ENCODE measurements at places on chromosomes 3 and 15. TPM values are rescaled to one million over a fixed set of nuclear protein-coding genes. Genes with fewer than 3 reads are reported as not detected.

DNA sequence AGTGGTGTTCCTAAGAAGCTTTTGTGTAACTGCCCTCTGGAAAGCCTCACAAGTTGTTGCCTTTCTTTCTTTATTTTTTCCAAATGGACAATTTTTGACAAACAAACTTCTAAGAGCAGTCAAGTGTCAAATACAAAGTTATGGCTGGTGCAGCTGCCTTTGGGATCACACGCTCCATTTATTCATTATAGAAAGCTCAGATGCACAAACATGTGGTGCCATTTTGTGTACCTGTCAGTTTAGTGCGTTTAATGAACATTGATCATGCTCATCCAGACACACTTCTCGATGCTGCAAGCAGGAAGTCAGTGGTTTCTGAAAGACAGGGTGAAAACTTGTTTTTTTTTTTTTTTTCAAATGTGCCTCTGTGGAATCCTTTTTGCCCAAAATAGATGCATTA lies 324.5 kb downstream of the CNTN4 start:
- DNase-seq = no peak

DNA sequence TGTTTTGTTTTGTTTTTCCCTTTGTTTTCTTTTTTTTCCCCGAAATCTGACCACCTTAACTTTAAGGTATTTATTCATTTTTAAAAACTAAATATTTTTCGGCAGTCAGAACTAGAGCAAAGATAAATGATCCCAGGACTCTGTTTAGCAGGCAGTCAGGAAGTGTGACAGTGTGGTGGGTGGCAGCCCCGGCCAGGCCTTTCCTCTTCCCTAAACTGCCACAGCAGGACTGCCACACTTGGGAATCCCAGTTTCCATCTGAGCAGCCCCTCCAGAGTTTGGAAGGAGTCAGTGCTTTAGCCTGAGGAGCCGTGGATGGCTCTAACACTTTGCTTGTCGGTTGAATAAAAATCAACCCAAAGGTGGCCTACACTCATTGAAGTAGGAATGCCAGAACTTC lies 6.9 kb downstream of the CCRL2 start:
- no peak for DNase-seq

DNA sequence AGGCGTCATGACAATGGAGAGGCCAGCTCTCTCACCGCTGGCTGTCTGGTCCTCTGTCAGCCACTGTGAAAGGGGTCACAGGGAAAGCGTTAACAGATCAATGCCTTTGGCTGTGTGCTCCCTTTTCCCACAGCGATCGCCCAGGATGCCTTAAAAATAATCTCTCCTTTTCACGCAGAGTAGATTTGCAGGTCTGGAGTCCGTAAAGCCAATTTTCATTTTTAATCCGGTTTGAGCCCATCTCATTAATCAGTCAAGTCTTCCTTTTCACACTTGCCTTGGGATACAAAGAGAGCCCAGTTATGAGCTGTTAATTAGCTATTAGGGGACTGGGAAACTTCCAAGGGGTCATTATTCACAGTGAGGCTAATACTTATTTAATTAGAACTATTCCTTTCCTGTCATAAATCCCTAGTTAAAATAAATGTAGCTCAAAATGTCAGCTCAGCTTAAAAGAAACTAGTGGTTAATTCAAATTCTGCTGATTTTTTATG lies 104.3 kb upstream of the RASGRP1 start:
- DNase-seq = no peak

- no peak for DNase-seq
Observed at GRCh38 chr3:78496501-78496900, 1271.3 kb downstream of the ROBO1 start.

- no peak for DNase-seq
Observed at GRCh38 chr3:192825216-192825615, 92.4 kb downstream of the MB21D2 start.

GRCh38 chr15:40755812-40756208 lies 756 bp upstream of the RMDN3 start:
- DNase-seq = no peak

DNA sequence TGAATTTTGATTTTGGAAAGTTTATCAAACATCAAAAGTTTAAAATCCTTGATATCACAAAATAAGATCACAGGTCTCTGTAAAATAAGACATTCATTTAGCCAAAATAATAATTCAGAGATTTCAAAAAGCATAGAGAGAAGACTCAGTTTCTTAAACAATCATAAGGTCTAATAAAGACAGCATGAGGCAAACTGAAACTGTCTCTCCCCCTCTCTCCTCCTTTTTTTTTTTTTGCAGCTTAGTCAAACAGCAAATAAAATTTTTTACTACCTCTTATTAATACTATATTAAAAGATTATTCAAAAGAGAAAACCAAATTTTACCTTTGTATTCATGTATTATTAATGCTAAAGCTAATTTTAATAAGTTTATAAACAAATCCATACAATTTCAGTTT lies 57.4 kb downstream of the OSTN start:
- no peak for DNase-seq

DNA sequence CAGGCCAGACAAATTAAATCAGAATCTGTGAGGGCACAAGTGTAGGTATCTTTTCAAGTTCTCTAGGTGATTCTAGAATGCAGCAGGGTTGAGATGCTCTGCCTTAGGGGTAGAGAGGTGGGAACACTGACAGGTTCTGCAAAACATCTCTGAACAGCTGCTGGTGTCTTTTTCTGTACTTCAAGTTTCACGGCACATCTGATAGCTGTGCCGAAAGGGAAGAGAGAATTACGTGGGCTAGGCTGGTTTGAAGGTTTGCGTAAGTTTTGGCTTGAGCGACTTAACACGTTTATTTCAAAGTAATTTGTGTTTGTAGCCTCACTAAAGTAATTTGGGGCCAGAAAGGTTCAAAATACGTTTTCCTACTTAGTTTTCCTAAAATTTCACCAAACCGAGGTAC lies 22.5 kb downstream of the PXK start:
- no peak for DNase-seq

DNA sequence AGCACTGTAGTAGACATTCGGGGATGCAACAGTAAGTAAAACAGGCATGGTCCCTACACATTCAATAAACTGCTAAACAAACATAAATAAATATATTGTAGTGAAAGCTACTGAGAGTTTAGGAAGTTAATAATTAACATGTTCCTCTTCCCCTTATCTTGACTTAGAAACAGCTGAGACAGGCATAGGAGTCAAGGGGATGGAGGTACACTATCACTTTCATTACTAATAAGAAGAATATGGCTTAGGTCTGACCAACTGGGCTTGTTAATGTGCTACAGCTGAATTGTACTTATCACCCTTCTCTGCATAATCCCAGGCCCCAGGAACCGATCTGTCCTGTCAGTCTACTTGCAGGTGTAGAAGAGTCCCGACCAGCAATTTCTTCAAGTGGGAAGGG lies 116.3 kb upstream of the DAZL start:
- no peak for DNase-seq

DNA sequence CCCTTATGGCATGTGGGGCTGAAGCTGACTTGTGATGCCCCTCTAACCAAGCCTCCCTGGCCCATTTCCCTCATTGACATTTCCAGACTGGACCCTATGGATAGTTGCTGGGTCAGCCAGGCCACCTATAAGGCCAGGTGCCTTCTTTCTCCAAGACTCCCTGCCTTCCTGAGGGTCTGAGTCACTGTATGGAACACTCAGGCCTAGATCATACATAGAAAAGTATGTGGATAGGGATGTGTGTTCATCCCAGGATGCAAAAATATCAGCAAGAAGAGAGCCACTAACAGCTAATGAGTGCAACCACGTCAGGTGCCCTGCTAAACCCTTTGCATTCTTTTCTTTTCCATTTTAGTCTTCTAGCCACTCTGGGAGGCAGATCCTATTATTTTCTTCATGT lies 168.4 kb upstream of the WNT5A start:
- DNase-seq = no peak

DNA sequence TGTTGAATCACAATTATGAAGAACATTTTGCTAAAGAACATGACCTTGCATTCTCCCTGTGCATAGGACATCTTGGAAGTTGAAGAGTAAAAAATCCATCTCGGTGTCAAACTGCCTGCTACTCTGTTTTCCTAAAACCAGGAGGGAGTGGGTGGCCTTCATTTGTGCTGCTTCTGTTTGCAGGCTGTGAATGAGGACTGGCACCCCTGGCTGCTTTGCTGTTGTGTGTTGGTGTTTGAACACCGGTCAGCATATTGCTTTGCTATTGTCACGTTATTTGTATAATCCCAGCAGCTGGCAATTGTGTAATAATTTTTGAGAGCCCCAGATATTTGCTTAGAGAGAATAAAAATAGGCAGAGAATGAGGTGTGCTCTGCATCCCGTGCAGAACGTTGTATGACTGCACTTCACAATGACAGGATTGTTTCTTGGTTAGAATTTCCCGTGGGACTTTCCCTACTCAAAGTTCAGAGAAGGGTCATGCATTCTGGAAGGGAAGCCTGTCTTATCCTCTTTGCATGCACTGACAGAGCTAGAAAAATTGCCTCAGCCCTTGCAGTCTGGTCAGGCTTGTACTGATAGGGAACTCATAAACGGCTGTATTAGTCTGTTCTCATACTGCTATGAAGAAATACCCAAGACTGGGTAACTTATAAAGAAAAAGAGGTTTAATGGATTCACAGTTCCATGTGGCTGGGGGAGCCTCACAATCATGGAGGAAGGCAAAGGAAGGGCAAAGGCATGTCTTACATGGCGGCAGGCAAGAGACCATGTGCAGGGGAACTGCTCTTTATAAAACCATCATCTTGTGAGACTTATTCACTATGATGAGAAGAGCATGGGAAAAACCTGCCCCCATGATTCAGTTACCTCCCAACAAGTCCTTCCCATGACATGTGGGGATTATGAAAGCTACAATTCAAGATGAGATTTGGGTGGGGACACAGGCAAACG lies 16.3 kb downstream of the SV2B start:
- DNase-seq = no peak

DNA sequence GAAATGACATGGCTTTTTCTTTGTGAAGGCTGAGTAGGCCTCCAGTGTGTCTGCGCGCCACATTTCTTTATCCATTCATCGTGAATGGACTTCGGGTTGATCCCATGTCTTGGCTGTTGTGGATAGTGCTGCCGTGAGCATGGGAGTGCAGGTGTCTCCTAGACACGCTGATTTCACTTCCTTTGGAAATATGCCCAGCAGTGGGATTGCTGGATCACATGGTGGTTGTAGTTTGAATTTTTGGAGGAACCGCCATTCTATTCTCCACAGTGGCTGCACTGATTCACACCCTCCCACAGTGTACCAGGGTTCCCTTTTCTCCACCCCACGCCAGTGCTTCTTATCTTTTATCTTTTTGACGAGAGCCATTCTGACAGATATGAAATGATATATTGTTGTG lies 171.7 kb downstream of the NSMCE3 start:
- DNase-seq = no peak

GRCh38 chr3:138459619-138460535 lies 25.5 kb downstream of the ESYT3 start:
- no peak for DNase-seq

DNA sequence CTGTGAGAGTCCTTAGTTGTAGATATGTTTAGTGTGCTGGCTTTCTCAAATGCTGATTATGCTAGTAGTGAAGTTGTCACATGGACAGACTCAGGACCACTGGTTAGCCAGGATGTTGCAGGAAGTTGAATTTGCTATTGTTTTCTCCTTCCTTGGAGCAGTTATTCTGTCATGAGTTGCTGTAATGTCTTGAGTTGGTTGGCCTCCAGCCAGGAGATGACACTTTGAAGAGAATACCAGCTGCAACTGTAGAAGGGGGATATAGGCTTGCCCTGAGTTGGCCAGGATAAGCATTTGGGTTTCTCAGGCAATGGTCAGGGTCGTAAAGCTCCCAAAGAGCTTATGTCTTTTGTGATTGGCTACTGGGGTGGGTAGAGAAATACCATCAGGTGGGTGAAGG lies 206.7 kb downstream of the ZNF621 start:
- no peak for DNase-seq

The PLA1A gene
- polyA plus RNA-seq = 7.2 TPM

The LRTM1 gene
- polyA plus RNA-seq = not detected

The TM4SF18 gene
- polyA plus RNA-seq = 35.6 TPM

The ALS2CL gene
- 12.5 TPM for polyA plus RNA-seq

The BLM gene
- 12.4 TPM for polyA plus RNA-seq

The SPINK8 gene
- polyA plus RNA-seq = not detected

The KBTBD12 gene
- polyA plus RNA-seq = 1.3 TPM

The PRSS50 gene
- 1.8 TPM for polyA plus RNA-seq

The GUCA1C gene
- polyA plus RNA-seq = 0.24 TPM

Data from right renal pelvis (tissue), 4 donors.